ENCODE measurements at places on chromosomes 3 and 15.

DNA sequence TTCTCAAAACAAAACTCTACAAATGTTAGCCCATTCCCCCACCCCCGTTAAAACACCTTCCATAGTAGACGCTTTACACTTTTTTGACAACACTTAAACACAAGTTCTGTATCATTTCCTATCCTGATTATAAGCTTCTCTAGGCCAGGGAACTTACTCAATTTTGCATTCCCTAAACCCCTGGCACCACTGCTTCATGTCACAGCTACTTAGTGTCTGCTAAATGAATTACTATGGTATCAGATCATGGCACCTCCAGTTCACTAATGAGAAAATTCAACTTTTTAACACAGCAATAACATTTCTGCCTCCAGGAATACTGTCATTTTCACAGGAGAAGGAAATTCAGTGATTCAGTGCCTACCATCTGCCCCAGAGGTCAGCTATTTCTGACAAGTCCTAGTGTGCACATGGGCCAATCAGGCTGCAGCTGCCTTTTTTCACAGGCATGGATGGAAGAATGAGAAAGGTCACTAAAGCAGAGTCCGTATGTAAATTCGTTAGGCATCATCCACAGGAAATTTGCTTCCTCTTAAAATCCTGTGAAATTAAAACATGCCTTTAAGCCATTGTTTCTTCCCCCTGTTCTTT, 18.5 kb downstream of the SFMBT1 start:
- DNase-seq, result no peak

GRCh38 chr3:9703240-9703639, 393 bp upstream of the CPNE9 start:
- DNase-seq, result no peak

DNA sequence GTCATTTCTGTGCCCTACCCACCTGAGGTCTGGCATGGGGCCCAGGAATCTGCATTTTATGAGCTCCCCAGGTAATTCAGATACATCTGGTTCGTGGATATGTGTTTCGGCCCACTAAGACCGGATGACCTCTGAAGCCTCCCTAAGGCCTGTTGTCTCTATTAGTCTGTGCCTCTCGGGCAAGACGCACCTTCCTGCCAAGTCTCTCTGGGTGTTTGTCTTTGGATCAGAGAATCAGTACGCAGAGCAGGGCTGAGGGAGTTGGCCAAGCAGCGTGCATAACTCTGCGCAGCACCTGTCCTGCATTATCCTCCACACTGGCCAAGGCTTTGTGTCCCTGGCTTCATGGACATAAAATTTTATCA, 181.0 kb downstream of the THSD4 start:
- DNase-seq, result no peak

- no peak for DNase-seq
Observed at GRCh38 chr3:172787746-172788145, 37.2 kb downstream of the ECT2 start.

GRCh38 chr3:385151-385550, 188.6 kb downstream of the CHL1 start:
- no peak for DNase-seq

GRCh38 chr3:114168150-114168549, 10.7 kb downstream of the DRD3 start:
- no peak for DNase-seq

- DNase-seq, result no peak
Observed at GRCh38 chr15:57382215-57382614, 5.9 kb downstream of the CGNL1 start.

DNA sequence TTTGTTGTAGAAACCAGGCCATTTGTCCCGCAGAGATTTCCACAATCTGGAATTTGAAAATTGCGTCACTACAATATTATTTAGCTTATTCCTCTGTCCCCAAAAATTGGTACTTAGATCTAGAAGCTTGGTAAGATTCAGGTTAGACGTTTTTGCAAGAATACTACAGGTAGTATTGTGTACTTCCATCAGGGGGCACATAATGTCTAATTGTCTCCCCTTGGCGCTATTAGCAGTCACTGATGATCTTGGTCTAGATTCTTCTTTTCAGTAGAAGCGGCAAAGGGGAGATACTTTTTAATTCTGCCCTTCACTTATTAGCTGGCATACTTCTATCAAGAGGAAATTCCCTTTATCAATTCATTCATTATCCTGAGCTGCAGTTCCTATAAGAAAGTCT, 42.6 kb upstream of the TRIM42 start:
- DNase-seq, result no peak

- no peak for DNase-seq
Observed at GRCh38 chr15:22966321-22967083, 13.7 kb downstream of the CYFIP1 start.

DNA sequence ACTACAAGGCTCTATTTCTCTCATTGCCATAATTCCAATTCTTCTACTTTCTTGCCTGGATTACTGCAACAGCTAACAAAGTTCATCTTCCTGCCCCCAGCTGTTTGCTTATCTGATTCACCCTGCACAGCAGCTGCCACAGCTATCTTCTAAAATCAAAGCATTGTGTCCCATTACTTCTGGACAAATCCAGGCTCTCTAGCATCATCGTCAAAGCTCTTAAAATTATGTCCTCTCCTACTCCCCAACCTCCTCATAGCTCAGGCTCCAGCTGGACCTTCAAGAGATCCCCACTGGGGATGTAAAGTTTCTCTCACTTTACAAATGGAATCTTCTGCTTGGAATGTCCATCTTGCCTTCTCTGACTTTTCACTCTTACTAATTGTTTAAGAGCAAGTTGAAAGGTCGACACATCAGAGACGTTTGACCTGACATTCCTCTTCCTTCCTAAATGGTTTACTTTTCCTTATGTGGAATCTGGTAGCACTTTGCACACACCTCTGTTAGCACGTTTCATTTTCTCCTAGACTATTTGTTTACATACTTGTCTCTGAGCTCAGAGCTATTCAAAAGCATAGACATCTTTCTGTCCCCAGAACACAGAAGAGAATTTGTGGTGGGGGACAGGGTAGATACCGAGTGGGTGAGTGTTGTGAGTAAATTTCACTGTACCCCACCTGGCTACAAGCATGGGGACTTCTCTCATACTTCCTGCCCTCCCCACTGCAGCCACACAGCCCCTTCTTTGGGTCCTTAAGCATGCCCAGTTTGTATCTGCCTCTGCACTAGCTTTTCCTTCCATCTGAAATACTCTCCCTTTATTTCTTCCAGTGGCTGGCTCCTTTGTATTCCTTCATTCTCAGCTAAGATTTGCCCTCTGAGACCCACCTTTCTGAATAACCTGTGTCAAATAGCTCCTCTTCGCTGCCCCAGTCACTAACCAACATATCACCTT, 77.9 kb downstream of the SERPINI1 start:
- DNase-seq, result no peak

GRCh38 chr3:48407542-48408099, 22.3 kb downstream of the PLXNB1 start:
- no peak for DNase-seq

DNA sequence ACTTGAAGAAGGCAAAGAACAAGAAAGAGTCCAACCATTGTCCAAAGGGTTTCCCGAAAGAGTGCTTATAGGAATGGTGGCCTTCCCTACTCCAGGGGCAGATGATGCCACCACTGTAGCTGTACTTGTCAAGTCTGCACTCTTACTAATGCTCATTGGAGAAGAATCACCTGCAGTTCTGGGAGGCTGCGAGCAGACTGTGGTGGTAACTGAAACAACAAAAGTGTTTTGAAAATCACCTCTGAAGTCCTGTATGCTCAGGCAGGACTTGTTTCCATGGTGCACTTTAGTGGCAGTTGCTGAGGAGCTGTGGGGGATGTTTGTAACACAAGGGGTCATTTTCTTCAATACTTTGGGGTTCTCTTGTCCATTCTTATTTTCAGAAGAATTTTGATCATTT, 36.0 kb downstream of the USF3 start:
- DNase-seq, result no peak

DNA sequence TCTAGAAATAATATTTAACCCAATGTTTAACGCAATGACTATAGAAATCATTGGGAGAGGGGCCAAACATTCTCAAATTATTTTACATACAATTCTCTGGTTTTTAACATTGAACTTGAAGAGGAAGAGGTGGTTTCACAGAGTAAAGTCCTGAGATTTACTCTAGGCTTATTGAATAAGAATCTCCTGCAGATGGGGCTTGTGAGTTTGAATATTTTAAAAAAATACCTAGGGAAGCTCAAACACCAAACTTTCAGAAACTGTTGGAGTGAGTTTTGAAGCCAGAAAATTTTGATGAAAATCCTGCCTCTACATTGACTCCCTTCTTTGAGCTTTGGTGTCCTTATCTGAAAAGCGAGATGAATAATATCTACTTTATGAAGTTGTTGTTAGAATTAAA, 906.6 kb downstream of the TUSC7 start:
- DNase-seq, result no peak

DNA sequence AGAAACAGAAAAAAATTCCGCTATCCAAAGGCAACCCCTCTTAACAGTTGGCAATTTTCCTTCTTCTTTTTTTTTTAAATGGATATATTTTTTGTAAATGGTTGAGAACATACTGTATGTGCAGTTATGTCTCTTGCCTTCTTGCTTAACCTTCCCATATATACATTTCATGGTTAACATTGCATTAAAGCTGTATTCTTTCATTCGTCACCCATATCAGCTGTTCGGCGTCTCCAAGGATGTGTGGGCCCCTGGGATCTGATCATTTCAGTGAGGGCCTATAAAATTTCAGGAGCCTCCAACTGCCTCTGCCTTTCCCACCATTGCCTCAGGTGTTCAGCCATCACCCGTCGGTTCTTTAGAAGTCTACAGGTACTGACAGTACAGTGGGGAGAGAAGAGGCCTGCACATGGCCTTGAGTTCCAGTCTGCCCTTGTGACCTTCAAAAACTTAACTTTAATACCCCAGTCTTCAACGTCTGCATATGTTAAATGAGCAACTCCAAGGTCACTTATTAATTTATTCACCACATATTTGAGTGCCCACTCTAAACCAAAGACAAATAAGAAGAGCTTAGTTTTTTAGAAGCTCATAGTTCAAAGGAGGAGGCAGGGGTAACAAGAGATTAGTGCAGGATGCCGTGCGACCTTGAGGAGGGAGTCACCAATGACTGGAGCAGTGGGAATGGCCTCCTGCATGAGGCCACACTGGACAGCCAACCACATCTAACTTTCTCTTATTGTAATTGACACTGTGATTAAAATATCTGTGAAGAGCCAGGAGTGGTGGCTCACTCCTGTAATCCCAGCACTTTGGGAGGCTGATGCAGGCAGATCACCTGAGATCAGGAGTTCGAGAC, 6.9 kb downstream of the ST6GAL1 start:
- no peak for DNase-seq

DNA sequence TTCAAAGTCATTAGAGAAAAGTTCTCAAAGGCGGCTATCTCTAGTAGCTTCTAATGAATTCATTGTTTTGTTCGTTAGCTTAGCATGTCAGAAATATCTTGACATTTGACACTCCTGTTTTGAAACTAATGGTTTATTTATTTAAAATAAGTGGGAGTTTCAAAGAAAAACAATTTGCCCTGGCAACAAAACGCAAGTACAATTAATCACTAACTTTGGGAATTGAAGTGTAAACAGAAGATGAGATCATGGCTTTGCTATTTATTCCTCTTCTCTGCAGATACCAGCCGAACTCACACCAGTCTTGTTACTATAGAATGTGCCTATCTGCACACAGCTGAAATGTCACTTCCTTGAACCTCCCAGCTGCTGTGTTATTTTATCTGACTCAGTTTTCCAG, 27.5 kb downstream of the MASP1 start:
- DNase-seq, result no peak

DNA sequence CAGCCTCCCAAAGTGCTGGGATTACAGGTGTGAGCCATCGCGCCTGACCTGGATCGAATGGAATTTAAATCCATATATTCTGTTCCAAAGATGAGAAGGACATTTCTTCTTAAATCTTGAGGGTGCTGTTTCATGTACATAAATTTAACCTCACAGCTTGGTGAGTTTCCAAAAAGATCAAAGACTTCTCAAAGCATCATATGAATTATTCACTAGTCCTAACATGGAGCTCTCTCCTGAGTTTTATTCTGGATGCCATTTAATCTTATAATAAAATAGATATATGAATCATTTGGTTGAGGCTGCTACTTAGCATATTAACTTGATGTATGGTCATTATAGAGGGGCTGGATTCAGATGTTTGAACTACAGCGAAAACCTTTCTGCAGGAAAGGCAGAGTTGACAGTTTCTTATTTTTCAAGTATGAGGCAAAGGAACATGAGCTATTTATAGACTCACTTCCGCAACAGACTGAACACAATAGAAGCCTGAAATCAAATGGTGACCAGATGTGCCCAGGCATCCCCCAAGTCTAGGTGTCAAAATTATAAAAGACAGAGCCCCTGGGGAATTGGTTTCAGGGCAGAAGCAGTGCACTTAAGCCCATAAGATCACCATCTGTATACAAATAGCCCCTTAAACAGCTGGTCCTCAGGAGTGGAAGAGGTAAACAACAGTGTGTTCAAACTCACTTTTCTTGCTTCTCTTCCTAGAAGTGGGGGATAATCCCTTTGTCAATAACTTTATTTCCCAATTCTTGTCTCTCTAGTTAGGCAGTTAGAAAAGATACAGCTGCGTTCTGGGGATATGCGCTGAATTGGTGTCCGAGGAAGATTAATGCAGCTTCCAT, 29.7 kb downstream of the STARD9 start:
- DNase-seq, result no peak

DNA sequence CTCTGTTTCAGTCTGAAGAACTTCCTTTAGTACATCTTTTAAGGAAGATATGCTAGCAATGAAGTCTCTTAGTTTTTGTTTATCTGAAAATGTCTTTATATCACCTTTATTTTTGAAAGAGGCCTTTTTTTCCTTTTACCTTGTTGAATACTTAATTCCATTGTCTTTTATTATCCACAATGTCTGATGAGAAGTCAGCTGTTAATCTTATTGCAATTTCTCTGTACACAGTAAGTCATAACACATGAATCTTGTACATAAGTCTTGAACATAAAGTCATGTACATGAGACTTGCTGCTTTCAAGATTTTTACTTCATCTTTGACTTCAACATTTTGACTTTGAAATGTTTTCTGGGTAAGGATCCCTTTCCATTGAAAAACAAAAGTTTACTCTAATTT, 424.3 kb upstream of the ATP10A start:
- DNase-seq, result no peak

- DNase-seq, result no peak
Observed at GRCh38 chr3:134239538-134239937, 11.1 kb downstream of the RYK start.

- no peak for DNase-seq
Observed at GRCh38 chr15:70902107-70902506, 9.5 kb downstream of the LRRC49 start.

DNA sequence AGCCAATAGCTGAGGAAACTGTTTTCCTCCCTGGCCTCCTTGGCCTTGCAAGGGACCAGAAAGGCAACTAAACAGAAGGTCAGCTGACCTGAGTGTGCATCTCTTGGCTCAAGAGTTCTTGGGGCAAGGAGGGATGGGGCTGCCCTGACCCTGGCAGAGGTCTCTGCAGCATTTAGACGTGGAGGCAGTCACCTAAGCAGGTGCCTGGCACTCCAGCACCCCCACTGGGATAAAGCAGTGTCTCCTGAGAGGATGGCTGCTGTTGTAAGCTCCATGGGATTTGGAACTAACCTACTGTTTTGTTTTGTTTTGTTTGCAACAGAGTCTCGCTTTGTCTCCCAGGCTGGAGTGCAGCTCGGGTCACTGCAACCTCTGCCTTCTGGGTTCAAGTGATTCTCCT, 185.2 kb downstream of the TBC1D2B start:
- no peak for DNase-seq
